Activated T-cell treated with anti-CD3 and anti-CD28 coated beads for 48 hours (primary cell): ENCODE measurements at places on chromosomes 11 and 22.
A peak's percentile ranks its signal among the peaks of the same experiment; 100 is the strongest.

GRCh38 chr11:44028816-44029506, 18.8 kb upstream of the ACCSL start:
- no peak for DNase-seq

GRCh38 chr11:95888439-95888838, 35.5 kb downstream of the MTMR2 start:
- no peak for DNase-seq

DNA sequence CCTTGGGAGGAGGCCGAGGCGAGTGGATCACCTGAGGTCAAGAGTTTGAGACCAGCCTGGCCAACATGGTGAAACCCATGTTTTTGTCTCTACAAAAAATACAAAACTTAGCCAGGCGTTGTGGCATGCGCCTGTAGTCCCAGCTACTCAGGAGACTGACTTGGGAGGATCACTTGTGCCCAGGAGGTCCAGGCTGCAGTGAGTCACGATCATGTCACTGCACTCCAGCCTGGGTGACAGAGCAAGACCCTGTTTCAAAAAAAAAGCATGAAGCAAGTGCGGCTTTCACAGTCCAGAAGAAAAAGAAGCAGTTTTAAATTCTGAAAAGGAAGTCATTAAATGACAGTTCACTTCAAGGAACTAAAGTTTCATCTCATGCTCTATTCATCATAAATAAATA, 7.1 kb upstream of the LTO1 start:
- no peak for DNase-seq

GRCh38 chr11:7575841-7576725, 62.3 kb downstream of the PPFIBP2 start:
- DNase-seq: peak; percentile 22

GRCh38 chr11:113488931-113489351, 13.7 kb upstream of the DRD2 start:
- no peak for DNase-seq

DNA sequence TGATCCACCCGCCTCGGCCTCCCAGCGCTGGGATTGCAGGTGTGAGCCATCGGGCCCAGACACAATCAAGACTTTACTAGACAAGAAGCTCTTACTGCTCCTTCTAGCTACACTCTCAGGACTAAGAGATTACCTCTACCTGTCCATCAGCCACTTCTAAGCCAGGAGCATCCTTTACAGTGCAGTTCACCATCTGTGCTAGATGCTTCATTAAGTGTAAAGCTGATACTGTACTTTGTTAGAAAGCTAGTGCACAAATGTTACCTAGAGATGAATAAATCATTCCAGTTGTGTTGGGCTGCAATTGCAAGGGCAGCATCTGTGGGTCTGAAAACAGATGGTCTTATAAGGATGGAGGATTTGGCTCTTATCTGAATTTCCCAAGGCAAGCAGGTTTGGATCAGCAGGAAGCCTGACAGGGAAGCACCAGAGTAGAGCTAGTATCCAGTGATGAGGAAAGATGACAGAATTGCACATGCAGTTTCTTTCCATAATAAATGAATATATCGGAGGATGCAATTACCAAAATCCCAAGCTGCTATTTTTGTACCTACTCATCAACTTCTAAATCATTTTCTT, 58.3 kb downstream of the FAM168A start:
- DNase-seq: no peak

GRCh38 chr11:63641727-63642126, 27.5 kb upstream of the PLAAT3 start:
- DNase-seq: no peak

- no peak for DNase-seq
Measured at GRCh38 chr11:24842308-24842707, 345.5 kb downstream of the LUZP2 start.

- DNase-seq: no peak
Measured at GRCh38 chr11:61814247-61814957, 2.4 kb downstream of the FADS1 start.

GRCh38 chr11:91859666-91860065, 365.0 kb upstream of the FAT3 start:
- DNase-seq: no peak

DNA sequence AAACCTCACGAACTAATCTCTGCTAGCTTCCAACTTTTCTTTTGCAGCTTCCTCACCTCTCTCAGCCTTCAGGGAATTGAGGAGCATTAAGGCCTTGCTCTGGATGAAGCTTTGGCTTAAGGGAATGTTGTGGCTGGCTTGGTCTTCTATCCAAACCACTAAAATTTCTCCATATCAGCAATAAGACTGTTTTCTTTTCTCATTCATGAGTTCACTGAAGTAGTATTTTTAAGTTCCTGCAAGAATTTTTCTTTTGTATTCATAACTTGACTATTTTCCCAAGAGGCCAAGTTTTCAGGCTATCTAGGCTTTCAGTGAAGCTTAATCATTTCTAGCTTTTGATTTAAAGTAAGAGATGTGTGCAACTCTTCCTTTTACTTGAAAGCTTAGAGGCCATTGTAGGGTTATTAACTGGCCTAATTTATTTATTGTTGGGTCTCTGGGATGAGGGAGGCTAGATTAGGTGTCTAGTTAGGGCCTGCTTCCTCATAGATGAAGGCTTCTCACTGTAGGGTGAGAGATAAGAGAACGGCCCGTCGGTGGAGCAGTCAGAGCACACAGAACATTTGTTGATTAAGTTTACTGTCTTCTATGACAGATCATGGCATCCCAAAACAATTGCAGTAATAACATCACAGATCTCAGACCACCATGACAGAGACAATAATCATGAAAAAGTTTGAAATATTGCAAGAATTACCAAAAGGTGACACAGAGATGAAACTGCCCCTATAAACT, 33.2 kb downstream of the CSF2RB start:
- no peak for DNase-seq

- DNase-seq: no peak
Measured at GRCh38 chr11:57547854-57548377, 10.5 kb downstream of the SMTNL1 start.

GRCh38 chr11:130947889-130948288, 31.6 kb upstream of the SNX19 start:
- DNase-seq: no peak

- DNase-seq: no peak
Measured at GRCh38 chr22:21041937-21042336, 3.8 kb upstream of the LRRC74B start.

GRCh38 chr22:50620593-50621355, 7.2 kb downstream of the ARSA start:
- DNase-seq: peak; percentile 54

- DNase-seq: no peak
Measured at GRCh38 chr11:87596176-87596575, 558.4 kb downstream of the TMEM135 start.

DNA sequence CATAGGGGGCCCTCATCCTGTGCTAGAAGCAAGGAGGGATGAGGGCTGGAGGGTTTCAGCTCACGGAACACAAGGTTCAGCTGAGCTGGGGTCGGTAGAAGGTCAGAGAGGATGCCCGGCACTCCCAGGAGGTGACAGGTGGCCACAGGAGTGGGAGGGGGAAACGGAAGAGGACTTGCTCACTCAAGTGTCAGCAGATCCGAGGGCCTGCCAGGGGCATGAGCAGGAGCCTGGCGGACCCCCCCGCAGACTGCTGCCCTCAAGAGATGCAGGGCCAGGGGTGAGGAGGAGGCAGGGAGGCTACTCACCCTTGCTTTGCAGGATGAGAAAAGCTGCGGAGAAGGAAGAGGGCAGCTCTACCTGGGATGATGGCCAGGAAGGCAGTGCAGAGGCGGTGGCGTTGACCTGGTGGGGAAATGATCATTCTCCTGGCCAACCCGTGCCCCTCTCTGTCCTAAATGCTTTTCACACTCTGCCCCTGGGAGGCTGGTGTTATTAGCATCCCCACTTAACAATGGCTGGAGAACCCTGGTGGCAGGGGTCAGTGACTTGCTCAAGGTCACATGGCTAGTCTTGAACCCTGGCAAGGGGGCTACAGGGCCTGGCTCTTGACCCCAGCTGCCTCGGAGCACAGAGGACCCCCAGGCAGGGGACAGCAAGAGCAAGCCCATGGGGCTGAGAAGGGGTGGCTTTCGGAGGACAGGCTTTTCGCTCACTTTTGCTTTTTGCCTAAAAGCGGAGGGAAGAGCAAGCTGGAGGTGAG, 30.1 kb upstream of the CSNK1E start:
- DNase-seq: no peak

DNA sequence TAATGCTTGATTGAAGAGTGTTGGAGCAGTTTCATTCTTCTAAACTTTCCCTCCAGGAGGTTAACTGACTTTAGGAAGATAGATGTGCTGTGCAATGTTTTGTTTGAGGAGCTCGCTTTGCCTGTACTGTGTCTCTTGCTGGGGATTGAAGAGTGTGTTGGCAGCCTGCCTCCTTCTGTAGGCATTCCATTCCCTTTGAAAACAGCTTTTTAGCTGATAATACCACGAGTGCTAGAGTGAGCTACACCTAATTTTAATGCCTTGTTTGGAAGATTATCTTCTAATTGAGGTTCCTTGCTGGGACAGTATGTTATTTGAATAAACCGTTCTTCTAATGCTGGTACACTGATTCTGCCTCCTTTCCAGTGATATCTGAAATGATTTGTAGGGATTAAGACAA, 7.2 kb downstream of the DDX10 start:
- DNase-seq: no peak

DNA sequence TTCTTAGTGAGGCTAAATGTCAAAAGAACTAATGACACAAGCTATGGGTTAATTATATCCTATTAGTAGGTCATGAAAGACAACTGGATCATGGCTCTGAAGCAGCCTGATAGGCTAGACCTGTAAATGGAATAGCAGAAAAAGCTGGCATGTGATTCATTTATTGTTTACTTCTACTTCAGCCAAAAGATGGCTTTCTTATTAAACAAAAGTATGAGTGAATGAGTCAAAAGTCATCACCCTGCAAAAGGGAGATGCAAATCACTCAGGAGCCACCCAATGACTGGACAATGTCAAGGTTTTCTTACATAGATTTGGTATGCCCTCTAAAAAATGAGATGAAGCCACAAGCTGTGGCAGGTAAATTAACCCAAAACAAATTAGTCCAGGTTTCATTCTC, 138.0 kb downstream of the TRPC6 start:
- DNase-seq: no peak

GRCh38 chr11:66006134-66006890, 4.0 kb downstream of the BANF1 start:
- DNase-seq: no peak

- no peak for DNase-seq
Measured at GRCh38 chr11:15539645-15540044, 424.9 kb downstream of the INSC start.

DNA sequence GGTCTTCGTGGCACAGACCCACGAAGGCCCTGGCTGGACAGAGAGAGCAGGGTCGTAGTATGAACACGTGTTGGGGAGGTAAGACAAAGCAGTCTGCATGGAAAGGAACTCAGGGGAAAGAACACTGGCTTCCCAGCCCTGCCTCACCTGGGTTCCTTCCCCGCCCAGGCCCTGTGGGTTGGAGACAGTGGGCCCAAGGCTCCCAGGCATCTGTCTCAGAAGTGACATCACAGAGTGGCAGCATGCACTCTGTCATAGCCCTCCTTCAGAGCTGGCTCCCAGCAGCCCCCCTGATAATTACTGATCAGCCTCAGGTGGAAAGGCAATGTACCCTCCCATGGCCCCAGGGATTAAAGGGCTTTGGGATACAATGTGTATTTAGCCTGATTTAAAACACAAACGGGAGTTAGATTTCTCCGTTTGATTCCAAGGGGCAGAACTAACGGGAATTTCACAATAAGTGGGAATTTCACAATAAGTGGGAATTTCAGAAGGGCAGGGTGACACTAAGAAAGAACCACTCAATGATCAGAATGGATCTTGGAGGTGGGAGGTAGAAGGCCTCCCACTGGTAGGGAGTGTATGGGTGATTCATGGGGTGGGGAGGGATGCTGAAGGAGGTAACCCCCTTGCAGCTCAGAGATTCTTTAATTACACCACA, 65.1 kb downstream of the SLC22A12 start:
- DNase-seq: no peak

GRCh38 chr11:81756864-81757595, 976.6 kb downstream of the FAM181B start:
- DNase-seq: no peak

DNA sequence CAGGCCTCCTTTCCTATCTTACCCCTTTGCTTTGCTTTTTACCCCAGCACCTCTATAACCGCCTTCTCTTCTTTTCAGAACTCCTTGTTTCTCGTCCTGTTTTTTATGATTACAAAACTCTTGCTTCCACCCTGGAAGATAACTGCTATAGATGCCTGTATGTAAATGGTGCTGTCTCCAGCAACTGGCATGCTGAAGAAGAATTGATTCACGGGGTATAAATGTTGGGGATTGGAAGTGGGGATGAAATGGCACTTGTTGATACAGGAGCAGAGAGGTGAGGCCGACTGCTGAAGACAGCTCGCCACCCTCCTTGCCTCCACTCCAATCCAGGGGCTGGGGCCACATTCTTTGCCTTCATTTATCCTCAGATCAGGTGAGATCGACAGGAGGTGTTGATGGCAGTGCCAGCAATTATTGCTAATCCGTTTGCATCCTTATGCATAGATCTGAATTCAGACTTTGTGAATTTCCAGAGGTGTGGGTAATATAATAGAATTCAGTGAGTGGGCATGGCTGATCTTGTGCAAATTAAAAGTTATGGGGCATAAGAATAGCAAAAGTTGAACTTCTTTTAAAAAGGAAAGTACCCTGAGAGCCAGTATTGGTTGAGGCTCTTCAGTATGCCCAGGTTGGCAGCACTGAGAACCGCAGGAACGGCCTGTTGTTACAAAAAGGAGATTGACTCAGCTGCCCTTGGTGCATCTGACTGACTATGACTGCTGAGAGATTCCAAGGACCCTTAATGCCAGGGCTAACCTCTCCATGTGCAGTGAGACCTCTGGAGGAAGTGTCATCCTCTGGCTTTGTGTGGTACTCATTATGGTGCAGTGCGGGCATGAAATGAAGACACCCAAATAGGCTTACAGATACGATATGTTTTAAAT, 5.3 kb downstream of the NEAT1 start:
- no peak for DNase-seq

- no peak for DNase-seq
Measured at GRCh38 chr11:124315052-124315451, 1.3 kb upstream of the OR8D1 start.

DNA sequence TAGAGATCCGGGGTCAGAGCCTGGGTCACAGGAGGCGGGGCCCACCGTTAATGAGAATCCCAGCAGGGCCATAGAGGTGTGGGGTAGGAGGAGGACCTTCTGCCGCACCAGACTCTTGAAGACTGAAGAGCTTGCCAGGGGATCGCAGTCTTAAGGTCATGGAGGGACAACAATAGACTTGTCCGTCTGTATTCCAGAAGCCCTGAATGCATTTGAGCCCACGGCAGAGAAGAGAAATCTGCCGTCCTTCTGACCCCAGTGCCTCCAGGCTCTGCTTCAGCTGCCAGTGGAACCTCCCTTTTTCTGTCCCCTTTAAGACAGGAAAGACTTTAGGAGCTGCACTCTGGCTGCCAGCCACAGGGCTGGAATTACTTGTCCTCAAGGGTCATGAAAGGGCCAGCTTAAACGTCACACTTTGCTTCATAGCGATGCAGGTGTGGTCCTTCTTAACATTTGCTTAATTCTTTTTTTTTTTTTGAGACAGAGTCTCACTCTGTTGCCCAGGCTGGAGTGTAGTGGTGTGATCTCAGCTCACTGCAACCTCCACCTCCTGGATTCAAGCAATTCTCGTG, 15.5 kb upstream of the ST3GAL4 start:
- no peak for DNase-seq

- no peak for DNase-seq
Measured at GRCh38 chr11:47104261-47104950, 72.3 kb downstream of the ARFGAP2 start.

GRCh38 chr11:10022764-10023163, 271.3 kb downstream of the SBF2 start:
- DNase-seq: no peak

- DNase-seq: no peak
Measured at GRCh38 chr11:116049383-116049782, 545.2 kb upstream of the CADM1 start.
